NCI-H187 treated with DMSO at 0.1 percent for 48 hours (cell line): ENCODE measurements at places on chromosomes 4 and X.

GRCh38 chr4:57265831-57266582 is 155.8 kb upstream of the IGFBP7 start:
- DNase-seq = no peak

DNA sequence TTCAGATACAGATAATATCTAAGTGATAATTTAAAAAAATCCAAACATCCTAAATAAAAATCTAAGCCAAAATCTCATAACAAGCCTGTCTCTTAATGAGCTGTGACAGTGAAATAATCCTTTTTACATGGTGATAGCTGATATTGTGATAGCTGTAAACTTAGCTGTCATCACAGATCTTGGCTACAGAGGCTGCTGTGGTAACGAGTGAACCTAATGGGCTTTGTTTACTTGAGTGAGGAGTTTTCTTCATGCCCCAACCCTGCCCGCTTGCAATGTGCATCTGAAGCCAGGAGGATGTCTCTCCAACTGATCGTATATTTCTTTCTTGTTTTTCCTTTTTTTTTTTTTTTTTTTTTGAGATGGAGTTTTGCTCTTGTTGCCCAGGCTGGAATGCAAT is 41.5 kb upstream of the YTHDC1 start:
- DNase-seq = no peak

DNA sequence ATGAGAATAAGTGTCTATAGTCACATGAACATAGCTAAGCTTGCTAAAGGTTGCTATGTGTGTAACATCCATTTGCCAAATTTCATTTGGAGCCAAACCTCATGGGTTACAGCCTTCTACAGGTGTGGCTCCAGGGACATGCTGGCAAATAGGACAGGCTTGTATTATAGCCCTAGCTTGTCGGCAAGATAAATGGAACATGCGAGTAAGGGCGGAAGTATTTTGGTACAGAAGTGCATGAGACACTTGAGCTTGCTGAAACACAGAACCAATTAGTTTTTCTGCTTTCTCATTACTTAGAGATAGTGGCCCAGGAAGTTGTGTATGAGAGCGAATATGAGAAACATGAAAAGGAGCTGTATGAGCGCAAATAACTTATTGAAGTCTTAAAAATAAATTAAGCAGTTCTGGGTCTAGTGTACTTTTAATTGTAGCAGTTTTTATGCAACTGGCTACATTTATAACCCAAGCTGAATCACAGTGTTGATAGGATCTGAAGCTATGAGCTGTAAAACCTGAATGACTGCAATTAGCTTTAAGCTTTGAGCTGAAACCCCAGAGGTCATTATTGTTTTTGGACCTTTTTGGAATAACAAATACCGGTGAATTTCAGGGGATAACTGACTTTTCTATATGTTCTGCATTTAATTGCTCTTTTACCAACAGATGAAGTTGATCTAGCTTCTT is 64.6 kb downstream of the KDM5C start:
- DNase-seq = no peak

DNA sequence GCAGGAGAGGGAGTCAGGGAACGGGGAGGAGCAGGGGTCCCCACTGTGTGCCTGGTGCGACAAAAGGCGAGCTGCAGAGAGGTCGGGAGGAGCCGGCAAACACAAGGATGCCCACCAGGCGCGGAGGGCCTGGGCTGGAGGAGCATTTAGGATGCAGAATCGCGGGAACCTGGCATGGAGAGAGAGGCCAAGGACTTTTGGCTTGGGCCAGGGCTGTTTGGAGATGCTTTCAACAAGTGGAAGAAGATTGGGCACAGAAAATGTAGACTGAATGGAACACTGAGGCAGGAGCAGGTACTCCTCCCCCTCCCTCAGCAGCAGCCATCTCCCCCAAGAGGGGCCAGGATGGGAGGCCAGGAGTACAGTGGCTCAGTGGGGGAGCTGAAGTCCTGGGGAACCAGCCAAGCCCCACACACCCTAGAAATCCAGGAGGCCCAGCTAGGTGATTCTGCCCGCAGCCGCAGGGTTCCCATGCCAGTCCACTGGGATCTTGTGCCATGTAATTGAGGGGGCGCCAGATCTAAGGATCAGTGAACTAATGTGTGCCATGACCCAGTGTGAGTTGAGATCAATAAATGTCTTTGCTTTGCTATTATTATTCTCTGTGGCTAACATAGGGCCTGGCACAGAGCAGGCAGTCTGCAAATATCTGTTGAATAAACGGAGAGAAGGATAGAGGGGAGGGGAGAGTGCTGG is 1.1 kb upstream of the ABLIM2 start:
- no peak for DNase-seq

DNA sequence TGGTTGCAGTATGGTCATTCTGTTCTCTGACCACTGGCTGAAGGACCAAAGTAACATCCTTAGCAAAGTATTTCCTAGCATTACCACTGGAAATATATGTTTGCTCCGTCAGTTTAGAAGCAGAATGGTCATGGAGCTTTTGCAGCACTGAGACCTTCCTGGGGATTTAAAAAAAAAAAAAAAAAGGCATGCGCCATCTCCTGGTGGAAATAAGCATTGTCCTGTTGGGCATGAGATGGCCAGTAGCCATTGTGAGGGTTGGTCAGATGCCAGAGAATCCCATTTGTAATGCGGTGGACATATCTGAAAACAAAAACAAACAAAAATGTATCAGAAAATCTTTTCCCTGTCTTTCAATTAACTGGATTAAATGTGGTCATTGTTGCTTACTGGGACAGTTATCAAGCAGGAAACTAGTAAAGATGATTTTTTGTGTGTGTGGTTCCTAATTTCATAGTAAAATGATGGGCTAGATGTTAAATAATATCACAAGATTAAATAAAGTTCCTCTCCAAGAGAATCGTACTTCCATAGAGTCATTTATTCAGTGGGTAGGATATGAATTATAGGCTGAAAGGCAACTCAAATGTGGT is 139.6 kb downstream of the SOWAHB start:
- no peak for DNase-seq

GRCh38 chrX:19194285-19195242 is 72.3 kb upstream of the ADGRG2 start:
- DNase-seq = no peak

- no peak for DNase-seq
Measured at GRCh38 chr4:38775326-38775725, 7.5 kb downstream of the TLR10 start.

- no peak for DNase-seq
Measured at GRCh38 chr4:6141554-6141953, 58.8 kb downstream of the JAKMIP1 start.

DNA sequence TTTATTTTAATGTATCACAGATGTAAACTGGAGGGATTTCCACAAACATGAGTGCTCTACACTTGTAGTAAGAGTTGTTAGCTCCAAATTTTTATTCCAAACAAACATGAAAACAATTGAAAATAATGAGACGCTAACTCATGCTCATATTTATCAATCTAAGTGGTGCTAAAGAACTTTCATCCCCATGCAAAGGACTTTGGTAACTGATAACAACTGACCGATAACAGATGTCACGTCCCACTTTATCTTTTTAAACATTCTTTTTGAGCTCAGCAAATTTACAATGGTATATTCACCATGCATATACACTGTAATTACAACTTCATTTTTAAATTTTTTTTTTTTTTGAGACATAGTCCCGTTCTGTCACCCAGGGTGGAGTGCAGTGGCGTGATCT is 15.6 kb upstream of the MAOA start:
- no peak for DNase-seq

DNA sequence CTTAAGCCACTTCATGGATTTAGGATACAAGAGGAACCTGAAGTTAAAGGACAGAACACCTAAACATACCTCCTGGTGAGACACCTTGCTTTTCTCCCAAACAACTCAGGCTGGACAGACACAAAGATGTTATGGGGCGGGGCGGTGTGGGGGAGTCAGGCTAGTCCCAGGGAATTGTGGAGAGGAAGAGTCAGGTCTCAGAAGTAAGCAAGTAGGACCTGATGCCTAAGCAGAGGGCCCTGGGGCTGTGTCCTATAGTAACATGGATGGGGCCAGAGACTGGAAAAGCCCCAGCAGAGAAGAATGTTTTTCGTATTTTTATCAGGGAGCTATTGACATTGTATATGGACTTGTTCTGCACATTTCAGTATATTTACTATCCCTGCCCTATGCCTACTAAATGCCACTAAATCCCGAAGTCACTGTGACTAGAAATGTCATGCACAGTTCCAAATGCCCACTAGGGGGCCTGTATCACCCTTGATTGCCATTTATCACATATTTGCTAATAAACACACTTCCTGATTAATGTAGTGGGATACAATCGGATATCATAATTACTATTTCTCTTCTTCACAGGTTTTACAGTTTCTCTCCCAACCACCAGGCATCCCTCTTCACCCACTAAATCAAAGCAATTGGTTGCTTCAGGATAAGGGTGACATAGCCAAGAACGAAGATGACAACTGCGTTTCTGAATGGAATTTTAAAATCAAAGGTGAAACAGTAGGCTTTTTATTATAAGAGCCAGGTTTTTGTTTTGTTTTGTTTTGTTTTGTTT is 23.8 kb upstream of the ARHGAP10 start:
- DNase-seq = no peak

- no peak for DNase-seq
Measured at GRCh38 chrX:22338740-22339139, 66.0 kb downstream of the CBLL2 start.

- DNase-seq = no peak
Measured at GRCh38 chr4:52957835-52958631, 95.9 kb downstream of the RASL11B start.

GRCh38 chrX:21528076-21528475 is 130.1 kb downstream of the KLHL34 start:
- no peak for DNase-seq

GRCh38 chr4:2261110-2261852 is 628 bp downstream of the MXD4 start:
- DNase-seq = no peak

- DNase-seq = no peak
Measured at GRCh38 chr4:106569146-106570031, 200.8 kb upstream of the GIMD1 start.

DNA sequence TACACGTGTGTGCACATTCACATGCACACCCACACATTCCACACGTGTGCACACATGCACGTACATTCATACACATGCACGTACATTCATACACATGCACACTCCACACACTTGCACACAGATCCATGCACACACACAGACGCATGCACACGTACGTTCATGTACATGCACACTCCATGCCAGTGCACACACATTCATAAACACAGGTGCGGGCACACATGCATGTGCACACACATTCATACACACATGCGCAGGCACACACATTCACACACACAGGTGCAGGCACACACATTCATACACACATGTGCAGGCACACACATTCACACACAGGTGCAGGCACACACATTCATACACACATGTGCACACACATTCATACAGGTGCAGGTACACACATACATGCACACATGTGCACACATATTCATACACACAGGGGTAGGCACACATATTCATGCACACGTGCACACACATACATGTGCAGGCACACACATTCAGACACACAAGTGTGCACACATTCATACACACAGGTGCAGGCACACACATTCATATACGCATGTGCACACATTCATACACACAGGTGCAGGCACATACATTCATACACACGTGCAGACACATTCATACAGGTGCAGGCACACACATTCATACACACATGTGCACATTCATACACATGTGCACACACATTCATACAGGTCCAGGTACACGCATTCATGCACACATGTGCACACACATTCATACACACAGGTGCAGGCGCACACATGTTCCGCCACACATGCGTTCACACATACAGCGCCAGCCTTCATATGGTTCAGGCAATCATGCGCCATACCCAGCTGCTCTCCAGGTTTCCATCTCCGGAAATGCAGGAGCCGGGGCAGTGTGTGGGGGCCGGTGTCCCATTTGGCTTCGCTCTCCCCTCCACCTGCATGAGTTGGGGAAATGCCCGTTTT is 124.8 kb downstream of the HMX1 start:
- DNase-seq = no peak

DNA sequence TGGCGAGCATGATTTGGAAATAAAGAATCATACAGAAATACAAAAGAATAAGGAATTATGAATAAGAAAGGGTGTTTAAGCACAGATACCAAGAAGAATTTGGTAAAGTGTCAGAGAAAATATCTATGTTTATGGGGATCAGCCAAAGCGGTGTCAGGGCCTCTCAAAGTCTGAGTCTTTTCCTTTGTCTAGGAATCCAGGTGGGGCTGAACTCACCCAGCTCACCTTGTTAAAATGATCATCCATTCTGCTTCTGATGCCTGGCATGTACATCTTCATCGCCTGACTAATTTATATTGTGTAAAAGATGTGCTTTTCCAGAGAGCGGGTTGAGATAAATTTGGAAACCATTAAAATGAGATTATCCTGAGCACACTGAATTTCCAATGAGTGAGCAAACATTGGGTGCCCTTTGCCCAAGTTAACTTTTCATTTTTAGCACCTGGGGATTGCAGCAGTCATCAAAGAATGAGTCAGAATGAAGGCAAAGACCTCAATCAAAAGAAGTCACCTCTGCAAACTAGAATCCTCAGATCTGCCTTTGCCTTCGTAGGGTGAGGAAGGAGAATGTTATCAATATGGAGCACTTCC is 141.9 kb upstream of the ANXA3 start:
- no peak for DNase-seq

DNA sequence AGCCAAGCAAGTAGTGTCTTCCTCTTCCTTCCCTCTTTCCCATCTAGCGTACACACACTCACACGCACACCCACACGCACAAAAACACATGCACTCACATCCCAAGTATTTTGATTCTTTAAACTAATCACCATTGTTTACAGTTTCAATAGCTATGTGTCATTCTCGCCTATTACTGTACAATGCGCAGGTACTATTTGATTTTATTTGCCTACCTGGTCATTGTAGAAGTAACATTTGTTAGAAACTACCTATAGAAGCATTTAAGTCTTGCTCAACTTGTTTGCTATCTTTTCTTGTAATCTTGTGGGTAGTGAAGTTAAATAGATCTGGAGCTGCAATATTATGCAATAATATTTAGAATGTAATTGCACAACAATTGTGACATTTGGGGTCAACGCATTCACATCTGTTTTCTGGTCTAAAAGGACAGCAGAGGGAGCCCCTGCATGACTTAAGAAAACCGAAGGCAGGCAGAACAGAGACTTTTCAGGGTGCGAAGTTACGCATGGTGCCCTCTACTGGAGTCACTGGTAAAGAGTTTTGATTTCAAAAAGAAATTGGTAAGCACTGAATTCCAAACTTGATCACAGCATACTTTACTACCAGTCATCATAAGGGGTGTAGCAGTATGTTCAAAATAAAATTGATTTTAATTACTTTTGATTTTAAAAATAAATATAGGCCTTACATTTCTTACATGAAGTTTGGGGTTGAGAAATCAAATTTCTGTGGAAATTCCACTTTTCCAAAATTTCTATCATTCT is 503.3 kb upstream of the FAM241A start:
- DNase-seq = peak; percentile 19

GRCh38 chrX:95382799-95383198 is 1301.8 kb upstream of the DIAPH2 start:
- DNase-seq = no peak
